ENCODE measurements at places on chromosomes 5 and 9.

GRCh38 chr5:64295101-64295500, 129.5 kb downstream of the RNF180 start:
- DNase-seq = no peak

DNA sequence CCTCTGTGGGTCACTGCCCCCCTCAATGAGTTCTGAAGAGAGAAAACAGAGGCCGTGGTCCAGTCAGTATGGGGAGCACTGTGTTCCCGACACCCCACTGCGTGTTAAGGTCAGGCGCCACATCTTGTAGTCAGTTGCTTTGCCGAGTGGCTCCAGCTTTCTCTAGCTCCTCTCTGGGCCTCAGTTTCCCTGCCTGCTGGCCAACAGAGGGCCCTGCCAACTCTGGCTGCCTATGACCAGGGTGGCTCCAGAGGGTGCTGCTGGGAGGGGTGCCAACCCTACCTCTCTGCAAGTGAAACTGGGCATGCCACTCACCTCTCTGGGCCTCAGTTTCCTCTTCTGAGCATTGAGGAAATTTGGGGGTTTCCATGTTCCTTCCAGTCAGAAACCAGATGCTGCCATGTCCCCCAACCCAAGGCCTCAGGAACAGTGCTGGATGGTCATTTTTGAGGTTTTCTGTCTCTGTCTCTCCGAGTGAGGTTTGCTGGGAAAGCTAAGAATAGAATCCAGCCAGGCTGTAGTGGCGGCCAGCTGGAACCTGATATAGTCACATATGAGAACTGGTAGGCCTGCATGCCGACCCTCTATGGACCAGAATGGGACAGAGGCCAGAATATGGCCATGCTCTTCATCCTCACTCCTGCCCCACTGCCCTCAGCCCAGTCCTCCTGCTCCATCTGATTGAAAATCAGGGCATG, 132.1 kb downstream of the PHF2 start:
- DNase-seq = no peak

GRCh38 chr5:172380987-172381643, 73.2 kb downstream of the SH3PXD2B start:
- DNase-seq = no peak

GRCh38 chr9:81717747-81718077, 28.4 kb upstream of the TLE1 start:
- DNase-seq = peak; percentile 59

DNA sequence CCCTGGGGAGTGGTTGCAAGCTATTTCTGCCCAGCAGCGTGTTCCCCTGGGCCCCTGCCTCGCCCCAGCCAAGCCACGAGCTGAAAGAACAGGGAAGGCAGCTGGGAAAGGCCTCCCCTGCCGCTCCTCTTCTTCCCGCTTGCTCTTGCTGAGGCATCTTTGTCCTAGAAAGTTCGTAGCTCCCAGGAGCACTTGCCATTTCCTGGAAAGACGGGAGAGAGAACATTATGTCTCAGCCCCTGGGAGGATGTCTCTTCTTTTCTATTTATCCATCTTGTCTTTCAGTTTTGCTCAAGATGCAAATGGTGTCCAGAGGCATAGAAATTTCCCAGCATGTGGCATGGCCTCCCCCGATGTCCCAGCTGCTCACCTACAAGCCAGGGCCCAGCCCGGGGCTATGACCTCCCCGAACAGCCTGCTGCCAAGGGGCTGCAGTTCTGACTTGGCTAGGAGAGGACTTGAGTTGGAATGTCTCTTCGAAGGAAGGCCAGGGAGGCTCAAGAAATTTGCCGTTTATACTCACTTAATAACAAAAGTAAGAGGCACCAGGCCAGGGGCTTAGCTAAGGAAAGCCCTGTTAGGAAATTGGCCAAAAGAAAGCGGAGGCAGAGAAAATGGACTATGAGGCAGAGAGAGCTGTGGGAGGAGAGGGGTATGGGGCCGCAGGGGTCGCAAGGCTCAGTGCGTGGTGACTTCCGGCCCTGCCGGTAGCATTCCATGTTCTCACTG, 87.3 kb downstream of the LIFR start:
- DNase-seq = no peak

DNA sequence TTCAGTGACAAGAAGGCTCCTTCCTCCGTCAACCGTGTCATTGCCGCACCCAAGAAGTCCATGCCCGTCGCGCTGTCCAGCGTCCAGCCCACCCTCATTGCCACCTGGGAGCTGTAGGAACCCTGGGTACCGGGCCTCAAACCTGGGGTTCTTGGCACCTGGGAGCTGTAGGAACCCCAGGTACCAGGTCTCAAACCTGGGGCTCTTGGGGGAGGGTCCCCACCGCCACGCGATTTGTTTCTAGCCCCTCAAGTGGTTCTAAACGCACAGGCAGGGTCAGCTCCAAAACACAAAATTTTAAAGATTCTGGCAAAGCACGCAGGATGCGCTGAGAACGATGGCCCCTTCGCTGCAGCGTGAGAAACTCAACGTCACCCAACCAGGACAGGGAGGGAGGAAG, 17.7 kb downstream of the LHX3 start:
- no peak for DNase-seq
